ENCODE measurements at places on chromosomes 7 and 10.

DNA sequence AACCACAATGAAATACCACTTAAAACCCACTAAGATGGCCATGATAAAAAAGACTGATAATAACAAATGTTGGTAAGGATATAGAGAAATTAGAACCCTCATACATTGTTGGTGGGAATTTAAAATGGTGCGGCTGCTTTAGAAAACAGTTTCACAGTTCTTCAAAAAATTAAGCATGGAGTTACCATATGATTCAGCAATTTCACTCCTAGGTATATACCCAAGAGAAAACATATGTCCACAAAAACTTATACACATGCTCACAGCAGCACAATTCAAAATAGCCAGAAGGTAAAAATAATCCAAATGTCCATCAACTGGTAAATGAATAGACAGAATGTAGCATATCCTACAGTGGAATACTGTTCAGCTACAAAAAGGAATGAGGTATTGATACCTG, 30.0 kb downstream of the ATXN7L1 start:
- DNase-seq: no peak

GRCh38 chr10:121899727-121900126, 28.1 kb downstream of the ATE1 start:
- DNase-seq: no peak

GRCh38 chr7:71843676-71844075, 568.5 kb downstream of the CALN1 start:
- no peak for DNase-seq

DNA sequence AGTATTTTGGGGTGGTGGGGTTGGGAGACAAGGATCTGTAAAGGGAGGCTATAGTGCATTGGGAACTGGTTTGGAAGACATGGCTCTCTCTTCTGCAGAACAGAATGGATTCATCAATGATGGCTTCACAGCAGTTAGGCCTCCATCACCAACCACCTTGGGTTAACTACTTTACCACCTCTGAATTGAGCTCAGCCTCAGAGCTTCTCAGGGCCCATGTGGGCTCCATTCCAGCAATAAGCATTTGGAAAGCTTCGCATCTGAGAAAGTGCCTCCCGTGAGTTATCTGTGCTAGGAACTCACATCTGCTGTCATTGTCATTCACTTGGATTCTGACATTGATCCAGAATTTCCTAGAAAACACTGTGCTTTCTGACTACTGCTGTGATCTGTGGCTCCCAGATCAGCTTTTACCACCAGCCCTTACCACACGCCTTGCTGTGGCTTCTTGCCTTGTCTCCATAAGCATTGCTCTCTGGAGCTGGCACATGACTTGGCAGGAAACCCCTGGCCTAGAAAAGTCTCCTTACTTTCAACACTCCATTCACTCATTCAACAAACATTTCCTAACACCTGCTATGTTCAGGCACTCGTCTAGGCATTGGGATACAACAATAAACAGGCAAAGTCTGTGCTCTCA, 70.7 kb upstream of the ADO start:
- DNase-seq: no peak

DNA sequence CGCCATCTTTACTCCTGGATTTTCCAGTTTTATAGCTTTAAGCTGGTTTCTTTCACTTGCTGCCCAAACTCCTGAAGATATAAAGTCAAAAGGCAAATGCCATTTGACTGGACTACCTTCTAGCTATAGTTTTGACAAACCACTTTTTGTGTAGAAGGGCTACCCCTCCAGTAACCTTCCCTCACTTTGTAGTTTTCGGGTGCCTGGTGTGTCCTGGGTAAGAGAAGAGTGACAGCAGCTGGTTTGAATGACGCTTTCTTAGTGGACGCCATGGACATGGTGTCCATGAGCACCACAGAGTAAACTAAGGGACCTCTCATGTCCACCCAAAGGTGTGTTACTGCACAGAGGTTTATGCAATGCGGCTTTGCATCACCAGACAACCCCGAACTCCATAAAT, 21.2 kb upstream of the PITRM1 start:
- no peak for DNase-seq

GRCh38 chr7:63047546-63047945, 951.1 kb upstream of the ZNF722 start:
- no peak for DNase-seq

DNA sequence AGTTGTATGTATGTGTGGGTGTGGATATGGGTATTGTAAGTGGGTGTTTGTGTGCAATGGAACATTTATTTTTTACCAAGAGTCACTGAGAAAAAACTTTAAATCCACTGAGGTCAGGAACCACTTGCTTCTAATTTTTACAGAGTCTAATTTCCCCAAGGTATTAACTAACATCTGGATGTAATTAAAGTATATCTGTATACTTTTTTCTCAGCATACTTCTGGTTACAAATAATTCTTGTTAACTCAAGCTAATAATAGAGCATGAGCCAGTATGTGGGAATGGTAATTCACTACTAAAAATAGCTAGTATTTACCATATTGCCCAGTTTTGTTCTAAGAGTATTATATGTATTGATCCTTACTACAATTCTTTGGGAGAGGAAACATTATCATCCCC, 24.6 kb upstream of the STEAP4 start:
- DNase-seq: no peak

GRCh38 chr7:157432541-157432956, 95.7 kb downstream of the DNAJB6 start:
- DNase-seq: no peak

DNA sequence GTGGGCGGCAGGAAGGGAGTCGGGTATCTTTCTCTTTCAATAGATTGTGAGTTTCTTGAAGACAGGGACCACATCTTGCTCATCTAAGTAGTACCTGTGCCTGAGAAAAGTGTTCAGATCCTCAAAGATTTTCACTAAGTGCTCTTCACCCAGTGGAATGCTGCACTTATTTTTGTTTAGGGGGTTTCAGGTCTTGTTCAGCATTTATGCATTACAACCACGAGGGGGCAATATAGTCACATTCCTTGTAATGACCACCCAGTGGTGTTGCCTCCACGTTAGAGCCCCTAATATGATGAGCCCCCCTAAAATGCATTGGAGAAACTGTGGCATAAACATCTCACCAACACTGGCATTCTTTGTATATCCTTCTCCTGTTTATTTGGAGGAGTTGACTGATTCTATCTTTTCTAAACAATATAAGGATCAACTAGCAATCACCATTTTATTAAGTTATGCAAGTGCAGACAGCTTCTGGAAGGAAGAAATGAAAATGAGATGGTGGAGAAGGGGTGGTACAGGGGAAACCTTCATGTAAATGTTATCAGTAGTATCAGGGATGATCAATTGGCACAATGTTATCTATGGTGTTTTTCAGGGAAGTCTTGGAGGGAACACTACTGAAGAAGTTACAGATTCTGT, 3.1 kb upstream of the PAPSS2 start:
- DNase-seq: no peak

GRCh38 chr7:45325378-45325777, 167.8 kb downstream of the RAMP3 start:
- DNase-seq: no peak

DNA sequence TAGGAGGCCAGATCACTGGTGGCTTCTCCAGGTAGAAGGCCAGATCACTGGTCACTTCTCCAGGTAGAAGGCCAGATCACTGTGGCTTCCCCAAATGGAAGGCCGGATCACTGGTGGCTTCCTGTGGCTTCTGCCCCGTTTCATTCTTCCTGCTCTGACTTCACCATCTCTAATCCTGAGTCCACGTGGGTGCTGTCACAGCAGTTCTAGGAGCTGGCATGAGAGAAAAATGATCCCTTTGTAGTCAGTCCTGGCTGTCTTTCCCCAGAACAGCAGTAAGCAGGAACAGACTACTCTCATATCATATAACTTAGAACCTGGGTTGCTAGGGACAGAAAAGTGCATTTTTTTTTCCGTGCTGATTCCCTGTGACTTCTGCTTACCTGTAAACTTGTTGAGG, 90.9 kb downstream of the ACTR3B start:
- no peak for DNase-seq

GRCh38 chr7:10770176-10770575, 203.5 kb upstream of the PHF14 start:
- DNase-seq: no peak

DNA sequence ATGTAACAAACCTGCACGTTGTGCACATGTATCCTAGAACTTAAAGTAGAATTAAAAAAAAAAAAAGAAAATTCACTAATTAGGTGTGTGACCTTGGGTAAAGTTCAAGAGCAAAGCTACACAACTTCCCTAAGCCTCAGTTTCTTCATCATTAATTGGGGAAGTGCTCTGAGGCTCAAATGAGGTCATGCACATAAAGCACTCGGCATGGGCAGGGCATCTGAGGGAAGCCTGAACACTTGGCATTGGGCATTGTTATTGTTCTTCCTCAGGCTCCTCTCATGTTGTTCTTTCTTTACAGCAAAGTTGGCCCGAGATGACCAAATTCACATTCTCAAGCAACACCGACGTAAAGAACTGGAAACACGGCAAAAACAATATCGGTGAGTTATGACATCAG, 21.5 kb downstream of the ALOX5 start:
- no peak for DNase-seq

- DNase-seq: peak; percentile 91
These were observed 5.2 kb upstream of the CAMK2G start for GRCh38 chr10:73879296-73880173.

Data from activated T-cell treated with anti-CD3 and anti-CD28 coated beads for 48 hours (primary cell).